Astrocyte (in vitro differentiated cells and primary cell): ENCODE measurements at places on chromosomes 13 and 19. TPM values are rescaled to one million over a fixed set of nuclear protein-coding genes. Genes with fewer than 3 reads are reported as not detected.

DNA sequence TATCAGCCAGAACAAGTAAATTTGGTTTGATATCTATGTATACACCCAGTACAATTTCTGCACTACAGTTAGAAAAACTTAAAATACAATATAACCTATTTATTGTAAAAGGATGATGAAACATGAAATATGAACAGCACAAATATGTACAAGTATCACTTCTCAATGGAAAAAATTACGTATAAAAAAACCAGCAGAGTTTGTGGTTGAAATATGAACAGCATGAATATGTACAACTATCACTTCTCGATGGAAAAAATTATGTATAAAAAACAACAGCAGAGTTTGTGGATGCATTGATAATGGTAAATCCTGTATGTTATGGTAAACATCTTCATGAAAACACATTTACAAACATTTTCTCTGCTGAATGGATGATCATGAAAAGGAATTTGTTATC is 32.4 kb upstream of the CEACAM21 start:
- DNase-seq = no peak

The PRODH2 gene
- total RNA-seq = not detected in 2 replicates

The CDX2 gene
- total RNA-seq = not detected in 2 replicates

DNA sequence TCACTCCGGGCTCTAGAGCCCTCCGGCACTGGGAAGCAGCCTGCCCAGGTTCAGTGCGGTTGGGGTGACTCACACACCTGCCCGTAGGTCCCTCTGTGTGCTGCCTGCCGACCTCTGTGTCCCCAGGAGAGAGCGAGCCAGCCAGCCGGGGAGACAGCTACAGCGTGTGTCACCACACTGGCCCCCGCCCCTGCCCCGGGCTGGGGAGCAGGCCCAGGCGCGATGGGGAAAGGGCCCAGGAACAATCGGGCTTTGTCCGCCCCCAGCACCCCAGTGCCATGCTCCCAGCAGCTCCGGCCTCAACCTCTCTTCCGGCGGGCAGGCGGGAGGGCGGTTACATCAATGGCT is at the start of gene KLK6:
Gene KLK6 (minus strand): TSS at position 179 of the 348 bp plus-strand sequence. CDS start 1,487 bp downstream, outside the sequence.
- DNase-seq = no peak

- DNase-seq = peak; percentile 6
These were observed 297.1 kb downstream of the COG6 start for GRCh38 chr13:39952249-39953233.

The DNAJC3 gene
- total RNA-seq = 51.7 and 55.7 TPM in 2 replicates

The WDR87 gene
- total RNA-seq = not detected in 2 replicates

GRCh38 chr19:13060964-13061927 is 41.4 kb downstream of the LYL1 start:
- DNase-seq = no peak

The RSPH6A gene
- total RNA-seq = 0.12 and 0.23 TPM in 2 replicates

DNA sequence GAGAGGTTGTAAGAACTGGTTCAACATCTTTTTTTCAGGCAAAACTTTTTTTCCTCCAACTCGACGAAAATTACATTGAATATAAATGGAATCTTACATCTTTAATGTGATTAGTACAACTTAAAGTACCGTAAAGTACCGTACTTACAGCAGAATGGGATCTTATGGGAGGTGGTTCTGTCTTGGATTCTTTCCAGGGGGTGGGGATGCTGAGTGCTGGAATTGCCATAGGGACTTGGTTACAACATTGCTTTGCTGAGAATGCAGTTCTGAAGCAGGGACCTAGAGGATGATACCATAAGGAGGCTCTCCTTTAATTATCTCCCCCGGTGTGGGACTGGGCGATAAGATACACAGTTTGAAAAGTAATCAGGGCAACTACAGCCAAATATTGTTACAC is 186.4 kb downstream of the KLF5 start:
- DNase-seq = no peak

The FUT1 gene
- 0.65 and 0.91 TPM in 2 replicates for total RNA-seq

DNA sequence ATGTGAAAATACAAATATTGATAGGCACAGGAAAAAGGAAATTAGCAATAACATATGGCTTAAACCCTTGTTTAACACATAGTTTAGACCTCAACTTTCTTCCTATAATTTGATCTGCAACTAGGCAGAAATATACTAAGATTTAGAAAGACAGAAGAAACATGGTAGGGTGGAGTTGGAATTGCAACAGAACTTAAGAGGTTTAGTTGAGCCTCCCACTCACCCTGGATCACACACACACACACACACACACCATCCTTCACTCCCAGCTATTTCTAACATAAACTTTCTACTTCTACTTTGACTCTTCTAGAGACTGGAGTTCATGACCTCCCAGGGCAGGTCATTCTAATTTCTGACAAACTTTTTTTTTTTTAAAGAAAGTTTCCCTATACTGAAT is 47.4 kb downstream of the FLT3 start:
- DNase-seq = no peak

DNA sequence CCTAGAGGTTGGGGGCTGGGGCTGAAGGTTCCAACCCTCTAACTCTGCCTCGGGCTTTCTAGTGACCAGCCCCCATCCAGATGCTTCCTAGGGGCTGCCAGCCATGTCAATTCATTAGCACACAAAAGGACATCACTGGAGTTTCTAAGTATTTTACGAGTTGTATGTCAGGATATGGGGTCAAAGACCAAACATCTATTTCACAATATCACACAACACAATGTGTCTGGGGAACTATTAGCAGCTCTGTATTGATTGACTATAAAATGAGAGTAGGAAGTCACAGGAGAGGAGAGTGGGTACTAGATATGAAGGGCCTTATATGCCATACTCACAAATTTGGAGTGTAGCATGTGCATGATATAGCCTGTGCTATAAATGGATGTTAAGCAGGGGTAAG is 42.1 kb downstream of the LPAR6 start:
- DNase-seq = no peak

GRCh38 chr13:35599384-35599783 is 122.9 kb upstream of the MAB21L1 start:
- no peak for DNase-seq

DNA sequence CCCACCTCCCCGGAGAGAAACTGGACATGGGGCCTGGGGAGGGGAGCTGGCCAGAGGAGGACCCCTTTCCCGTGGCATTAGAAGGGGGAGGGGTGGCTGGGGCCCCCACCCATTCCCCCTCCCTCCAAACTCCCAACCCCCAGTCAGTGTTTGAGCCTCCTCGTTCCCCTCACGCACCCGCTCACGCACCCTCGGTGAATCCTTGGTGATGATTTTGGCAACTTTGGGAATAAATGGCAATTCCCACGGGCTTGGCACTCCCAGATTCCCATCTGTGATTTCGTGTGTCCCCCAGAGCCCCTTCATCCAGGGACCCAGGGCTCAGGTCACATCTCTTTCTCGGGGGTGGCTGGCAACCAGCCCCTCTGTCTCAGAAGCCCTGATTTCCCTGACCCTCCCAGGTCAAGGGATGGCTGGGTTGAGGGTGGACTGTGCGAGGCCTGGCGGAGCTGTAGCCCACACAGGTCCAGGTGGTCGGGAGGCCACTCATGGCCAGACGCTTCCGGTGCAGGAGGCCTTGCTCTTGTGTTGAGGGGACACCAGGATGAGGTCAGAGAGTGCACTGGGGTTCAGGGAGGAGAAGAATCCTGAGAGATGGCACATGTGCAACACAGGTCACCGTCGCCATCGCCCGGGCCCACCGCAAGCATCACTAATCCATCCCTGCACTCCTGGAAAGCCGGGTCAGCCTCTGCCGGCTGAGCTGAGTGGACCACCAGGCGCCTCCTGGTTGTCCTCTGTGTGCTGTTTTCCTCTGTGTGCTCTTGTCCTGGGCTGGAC is 20.7 kb downstream of the EPN1 start:
- no peak for DNase-seq

The LILRA2 gene
- not detected in 2 replicates for total RNA-seq

GRCh38 chr13:53005626-53006025 is 23.0 kb upstream of the OLFM4 start:
- no peak for DNase-seq

- no peak for DNase-seq
These were observed 2.9 kb downstream of the PPM1N start for GRCh38 chr19:45500918-45501729.

GRCh38 chr13:95660981-95661581 is 15.9 kb upstream of the DNAJC3 start:
- peak; percentile 23 for DNase-seq

DNA sequence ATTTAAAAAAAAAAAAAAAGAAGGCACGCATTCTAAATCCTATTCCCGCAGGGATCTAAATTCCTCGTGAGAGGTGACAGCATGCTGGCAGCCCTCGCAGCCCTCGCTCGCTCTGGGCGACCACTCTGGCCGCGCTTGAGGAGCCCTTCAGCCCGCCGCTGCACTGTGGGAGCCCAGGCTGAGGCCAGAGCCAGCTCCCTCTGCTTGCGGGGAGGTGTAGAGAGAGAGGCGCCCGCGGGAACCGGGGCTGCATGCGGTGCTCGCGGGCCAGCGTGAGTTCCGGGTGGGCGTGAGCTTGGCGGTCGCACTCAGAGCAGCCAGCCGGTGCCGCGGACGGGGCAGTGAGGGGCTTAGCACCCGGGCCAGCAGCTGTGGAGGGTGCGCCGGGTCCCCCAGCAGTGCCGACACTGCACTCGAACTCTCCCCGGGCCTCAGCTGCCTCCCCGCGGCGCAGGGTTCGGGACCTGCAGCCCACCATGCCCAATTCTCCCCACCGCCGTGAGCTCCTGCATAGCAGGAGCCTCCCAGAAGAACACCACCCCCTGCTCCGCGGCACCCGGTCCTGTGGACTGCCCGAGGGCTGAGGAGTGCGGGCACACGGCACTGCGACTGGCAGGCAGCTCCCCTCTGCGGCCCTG is 553.9 kb downstream of the LMO7 start:
- DNase-seq = no peak

GRCh38 chr13:104953588-104953987 is 1581.9 kb downstream of the EFNB2 start:
- no peak for DNase-seq

GRCh38 chr13:40390401-40390916 is 276.0 kb downstream of the FOXO1 start:
- no peak for DNase-seq

The EDNRB gene
- 3.2 and 3.7 TPM in 2 replicates for total RNA-seq

The UTP14C gene
- 20.6 and 23.9 TPM in 2 replicates for total RNA-seq

- no peak for DNase-seq
These were observed 5.7 kb downstream of the SLC25A30 start for GRCh38 chr13:45412274-45413049.

The NCAN gene
- 0.14 TPM in 1 of 2 replicates, not detected in the other for total RNA-seq

The OSCAR gene
- 0.20 and 0.22 TPM in 2 replicates for total RNA-seq

The SIGLECL1 gene
- total RNA-seq = not detected in 2 replicates

DNA sequence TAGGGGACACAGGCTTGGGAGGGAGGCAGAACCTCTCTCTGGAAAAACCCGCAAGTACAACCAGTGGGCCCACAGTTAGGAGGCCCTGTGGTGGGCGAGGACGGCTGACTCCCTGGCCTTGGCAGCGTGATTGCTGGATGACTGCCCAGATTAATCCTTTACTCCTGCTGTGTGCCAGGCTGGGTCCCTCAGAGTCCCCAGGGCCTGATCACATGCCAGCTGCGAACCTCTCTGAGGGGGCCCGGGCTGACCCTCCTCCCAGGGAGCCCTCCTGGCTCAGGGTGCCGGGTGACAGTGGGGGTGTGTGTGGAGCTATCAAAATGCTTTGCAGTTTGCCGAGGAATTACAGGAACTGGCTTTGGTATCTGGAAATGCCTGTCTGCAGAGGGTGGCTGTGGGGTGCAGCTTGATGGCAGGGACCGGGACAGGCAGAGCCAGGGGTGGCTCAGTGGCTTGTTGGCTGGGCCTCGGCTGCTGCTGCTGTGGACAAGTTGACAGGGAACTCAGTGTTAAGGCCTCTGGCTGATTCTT is 48.9 kb downstream of the DNM2 start:
- peak; percentile 26 for DNase-seq

GRCh38 chr19:40799558-40800338 is 757 bp downstream of the EGLN2 start:
- DNase-seq = no peak

The TMEM91 gene
- total RNA-seq = 7.4 and 8.9 TPM in 2 replicates

DNA sequence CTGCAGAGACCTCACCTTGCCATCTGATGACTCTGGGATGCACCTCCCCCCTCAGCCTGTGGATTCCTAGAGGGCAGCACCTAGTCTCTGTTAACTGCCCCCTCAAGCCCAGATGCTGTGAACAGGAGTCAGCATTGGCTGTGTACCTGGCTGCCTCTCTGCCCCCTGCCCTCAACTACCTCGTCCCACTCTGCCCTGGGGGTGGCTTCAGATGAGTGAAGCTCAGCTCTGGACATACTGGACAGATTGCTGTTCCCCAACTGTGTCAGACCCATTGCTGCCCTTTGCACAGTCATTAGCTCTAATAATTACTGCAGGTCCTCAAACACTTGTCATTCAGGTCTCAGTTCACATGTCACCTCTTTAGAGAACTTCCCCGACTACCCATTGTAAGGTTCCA is 182.1 kb upstream of the TSHZ3 start:
- no peak for DNase-seq

DNA sequence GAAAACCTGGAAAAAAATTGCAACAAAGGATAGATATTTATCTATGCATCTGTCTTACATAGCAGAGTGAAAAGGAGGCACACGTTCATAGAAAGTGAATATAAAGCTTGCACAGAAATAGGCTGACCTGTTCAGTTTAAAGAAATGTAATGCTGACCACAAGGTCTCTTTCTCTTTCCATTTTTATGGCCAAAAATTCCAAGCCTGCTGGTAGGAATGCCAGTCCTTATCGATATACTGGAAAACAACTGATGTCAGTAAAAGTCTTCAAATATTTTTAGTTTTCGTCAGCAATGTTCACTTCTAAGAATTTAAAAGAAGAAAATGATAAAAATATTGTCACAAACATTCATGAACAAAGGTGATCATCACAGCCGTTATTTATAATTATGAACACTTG is 59.0 kb upstream of the MCF2L start:
- no peak for DNase-seq

DNA sequence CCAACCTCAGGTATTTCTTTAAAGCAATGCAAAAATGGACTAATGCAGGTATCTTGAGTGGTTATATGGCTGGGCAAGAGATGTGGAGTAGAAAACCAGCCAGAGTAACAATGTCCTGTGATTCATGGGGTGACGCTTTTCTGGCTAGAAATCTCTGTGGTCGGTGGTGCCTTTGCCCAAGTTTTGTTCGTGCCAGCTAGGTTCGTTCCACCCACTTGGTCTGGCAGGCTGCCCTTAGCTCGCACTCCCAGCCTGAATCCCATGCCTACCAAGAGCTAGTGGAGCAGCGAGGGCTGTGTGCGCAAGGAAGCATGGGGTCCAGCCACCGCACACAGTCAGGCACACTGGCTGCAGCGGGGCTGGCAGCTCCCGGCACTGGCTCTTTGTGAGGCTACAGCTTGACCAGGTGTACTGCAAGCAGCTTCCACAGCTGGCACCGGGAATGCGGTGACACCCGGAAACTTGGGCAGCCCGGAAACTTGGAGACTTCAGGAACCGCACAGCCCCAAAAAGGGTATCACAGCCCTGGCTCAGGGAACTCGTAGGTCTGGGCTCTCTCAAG is 349.6 kb upstream of the PCDH20 start:
- DNase-seq = no peak
